Activated naive CD4-positive, alpha-beta T cell (primary cell): ENCODE measurements at places on chromosomes 6 and 20.

DNA sequence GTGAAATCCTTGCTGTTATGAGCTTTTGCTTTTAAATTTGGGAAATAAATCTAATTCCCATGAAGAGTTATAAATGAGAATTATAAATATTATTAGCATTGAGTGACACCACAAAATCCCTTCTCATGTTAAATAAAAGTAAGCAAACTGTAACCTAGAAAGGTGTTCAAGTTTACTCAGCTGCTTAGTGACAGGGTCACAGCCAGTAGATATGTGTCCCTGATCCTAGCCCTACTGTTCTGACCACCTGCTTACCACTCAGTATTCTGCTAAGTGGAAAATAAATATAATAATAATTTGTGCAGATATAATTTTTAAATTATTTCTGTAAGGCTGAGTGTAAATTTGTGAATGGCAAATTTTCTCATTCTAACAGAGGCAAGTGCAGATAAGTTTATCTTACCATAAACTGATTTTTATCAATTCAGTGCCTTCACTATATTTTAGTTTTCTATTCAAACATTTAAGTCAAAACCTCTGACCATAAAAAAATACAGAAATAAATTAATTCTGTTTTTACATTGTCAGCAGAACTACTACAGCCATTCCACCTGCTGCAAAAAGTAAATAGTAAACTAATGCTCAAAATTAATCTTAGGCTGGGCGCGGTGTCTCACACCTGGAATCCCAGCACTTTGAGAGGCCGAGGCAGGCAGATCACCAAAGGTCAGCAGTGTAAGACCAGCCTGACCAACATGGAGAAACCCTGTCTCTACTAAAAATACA, 118.2 kb downstream of the TENT5A start:
- no peak for DNase-seq

- DNase-seq, result no peak
Observed at GRCh38 chr6:32183483-32184083, 470 bp downstream of the AGER start.

- DNase-seq, result no peak
Observed at GRCh38 chr6:11806561-11807317, 28.1 kb upstream of the ADTRP start.

GRCh38 chr20:38197217-38197616, 32.1 kb upstream of the TGM2 start:
- DNase-seq, result no peak

DNA sequence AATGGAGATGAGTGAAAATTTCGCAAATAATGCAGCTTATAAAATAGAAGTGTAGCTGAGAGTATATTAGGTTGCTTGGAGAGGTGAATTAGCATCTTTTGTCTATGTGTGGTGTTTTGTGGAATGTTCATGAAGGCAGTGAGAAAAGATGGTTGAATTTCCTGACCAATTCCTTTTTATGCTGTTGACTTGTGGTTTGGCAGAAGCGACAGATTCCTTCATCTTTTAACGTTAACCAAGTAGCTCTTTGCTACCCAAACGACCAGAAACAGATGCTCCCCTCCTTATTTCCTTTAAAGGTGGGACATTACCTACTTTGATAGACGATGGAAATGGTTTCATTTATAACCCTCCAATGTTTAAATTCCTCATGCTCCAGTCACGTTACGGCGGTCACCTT, 390.5 kb downstream of the QKI start:
- DNase-seq, result no peak

DNA sequence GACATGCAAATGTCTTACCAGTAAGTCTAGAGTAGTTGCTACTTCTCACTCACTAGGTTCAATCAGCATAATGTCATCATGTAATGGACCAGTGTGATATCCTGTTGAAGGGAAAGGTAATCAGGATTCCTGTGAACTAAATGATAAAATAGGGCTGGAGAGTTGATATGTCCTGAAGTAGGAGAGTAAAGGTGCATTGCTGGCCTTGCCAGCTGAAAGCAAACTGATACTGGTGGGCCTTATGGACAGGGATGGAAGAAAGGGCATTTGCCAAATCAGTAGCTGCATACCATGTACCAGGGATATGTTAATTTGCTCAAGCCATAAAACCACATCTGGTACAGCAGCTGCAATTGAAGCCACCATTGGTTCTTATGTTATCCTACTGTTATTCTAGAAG, 37.5 kb upstream of the IYD start:
- no peak for DNase-seq

DNA sequence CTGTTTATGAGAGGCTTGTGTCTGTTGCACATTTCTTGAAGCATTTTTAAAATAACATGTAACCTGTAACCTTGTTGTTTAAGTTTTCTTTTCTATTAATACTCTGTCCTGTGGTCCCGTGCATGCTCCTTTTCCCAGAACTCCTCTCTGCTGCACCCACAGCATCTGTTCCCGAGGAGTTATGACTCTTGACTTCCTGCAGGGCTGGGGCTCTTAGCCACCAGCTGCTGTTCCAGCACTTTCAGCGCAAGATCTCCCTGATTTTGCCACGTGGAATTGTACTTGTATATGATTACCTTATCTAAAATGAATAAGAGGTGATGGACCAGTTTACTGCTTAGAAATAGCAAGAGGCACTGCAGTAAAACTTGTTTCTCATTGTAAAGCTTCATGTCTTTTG, 150.6 kb downstream of the QKI start:
- DNase-seq, result no peak

DNA sequence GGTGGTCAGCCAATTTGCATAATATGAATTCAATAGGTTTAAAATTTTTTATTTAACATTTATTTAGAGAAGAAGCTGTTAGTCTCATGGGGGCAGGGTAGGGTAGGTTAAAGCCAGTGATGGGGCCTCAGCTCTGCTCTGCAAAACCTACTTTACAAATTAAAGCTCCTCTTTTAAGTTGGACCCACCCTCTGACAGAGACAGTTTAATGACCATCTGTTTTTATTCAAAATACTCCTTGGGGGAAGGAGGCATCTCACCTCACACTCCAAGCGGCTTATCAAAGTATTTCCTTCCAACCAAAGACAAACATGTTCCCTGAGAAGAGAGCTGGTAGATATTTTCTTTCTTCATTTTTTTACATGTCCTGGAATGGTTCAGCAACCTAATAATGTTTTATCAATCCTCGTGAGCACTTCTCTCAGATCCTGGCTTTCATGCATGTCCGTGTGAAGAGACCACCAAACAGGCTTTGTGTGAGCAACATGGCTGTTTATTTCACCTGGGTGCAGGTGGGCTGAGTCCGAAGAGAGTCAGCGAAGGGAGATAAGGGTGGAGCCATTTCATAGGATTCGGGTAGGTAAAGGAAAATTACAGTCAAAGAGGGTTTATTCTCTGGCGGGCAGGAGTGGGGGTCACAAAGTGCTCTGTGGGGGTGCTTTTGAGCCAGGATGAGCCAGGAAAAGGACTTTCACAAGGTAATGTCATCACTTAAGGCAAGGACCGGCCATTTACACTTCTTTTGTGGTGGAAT, 184.7 kb downstream of the GJA1 start:
- no peak for DNase-seq
